LHCN-M2 (cell line): ENCODE measurements at places on chromosomes 11 and 22.

- no peak for DNase-seq
These were observed 53.1 kb downstream of the KIF18A start for GRCh38 chr11:28054821-28055220.

DNA sequence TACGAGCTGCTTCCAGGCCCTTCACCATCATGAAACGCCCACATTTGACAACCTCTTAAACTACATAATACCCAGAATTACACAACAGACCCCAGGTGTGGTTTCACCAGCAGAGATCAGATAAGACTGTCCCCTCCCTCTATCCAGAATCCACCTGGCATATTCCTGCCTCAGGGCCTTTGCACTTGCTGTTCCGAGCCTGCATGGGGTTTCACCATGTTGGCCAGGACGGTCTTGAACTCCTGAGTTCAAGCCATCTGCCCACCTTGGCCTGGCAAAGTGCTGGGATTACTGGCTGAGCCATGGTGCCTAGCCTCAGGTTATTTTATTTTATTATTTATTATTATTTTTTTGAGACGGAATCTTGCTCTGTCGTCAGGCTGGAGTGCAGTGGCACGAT lies 73.4 kb downstream of the FBXO7 start:
- no peak for DNase-seq

GRCh38 chr11:111963931-111964340 lies 26.8 kb downstream of the DIXDC1 start:
- DNase-seq: no peak

GRCh38 chr11:67301951-67302516 lies 1.3 kb upstream of the SSH3 start:
- peak; percentile 87 for DNase-seq

GRCh38 chr11:64864473-64865285 lies 13.7 kb downstream of the EHD1 start:
- DNase-seq: peak; percentile 91

- DNase-seq: no peak
These were observed 7.0 kb upstream of the HBE1 start for GRCh38 chr11:5276697-5277096.

DNA sequence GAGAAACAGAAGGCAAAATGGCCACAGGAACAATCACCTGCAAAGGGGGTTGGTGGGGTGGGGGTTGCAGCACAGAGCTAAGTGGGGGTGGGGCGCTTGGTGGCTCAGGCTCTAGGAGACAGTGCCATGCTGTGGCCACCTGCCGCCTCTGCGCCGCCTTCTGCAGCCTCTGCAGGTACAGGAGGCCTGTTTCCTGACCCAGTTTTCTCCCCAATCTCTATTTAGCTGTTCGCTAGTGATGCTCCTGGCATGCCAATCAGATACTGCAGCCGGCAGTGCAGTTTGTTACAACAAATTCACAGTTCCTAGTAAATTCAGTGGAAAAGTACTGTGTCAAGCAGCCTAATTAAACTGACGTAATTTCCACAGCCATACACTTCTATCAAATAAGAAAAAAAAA lies 106.4 kb downstream of the SERGEF start:
- DNase-seq: no peak

DNA sequence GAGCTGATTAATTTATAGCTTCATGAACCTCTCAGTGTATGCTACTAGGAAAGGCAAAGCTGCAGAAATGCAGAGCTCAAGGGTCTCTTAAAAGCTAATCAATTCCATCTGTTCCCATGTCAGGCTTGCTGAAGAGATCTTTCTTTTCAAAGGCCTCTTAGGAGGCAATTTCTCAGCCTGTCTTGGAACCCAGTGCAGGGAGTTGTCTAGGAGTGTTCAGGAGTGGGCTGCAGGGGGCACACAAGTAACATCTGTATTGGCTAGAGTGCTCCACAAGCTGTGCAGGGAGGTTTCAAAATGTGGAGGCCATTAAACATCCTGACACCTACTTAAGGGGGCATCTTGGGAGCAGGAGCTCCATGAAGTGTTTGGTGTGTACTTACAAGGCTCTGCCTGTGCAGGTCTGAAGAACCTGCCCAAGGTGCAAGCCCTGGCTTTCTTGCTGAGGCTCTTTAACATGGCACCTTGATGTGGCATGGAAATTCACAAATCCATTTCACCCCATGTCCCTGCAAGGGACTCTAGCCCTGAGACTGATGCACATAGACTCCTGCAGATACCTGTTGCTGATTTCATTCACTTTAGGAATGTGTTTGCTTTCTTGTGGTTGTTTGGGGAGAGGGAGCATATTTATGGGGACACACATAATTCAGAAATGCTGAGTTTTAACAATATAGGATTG lies 134.7 kb downstream of the ME3 start:
- DNase-seq: peak; percentile 27

- DNase-seq: no peak
These were observed 388 bp downstream of the HINFP start for GRCh38 chr11:119121811-119122124.

GRCh38 chr11:79670882-79671281 lies 230.1 kb upstream of the TENM4 start:
- DNase-seq: no peak

DNA sequence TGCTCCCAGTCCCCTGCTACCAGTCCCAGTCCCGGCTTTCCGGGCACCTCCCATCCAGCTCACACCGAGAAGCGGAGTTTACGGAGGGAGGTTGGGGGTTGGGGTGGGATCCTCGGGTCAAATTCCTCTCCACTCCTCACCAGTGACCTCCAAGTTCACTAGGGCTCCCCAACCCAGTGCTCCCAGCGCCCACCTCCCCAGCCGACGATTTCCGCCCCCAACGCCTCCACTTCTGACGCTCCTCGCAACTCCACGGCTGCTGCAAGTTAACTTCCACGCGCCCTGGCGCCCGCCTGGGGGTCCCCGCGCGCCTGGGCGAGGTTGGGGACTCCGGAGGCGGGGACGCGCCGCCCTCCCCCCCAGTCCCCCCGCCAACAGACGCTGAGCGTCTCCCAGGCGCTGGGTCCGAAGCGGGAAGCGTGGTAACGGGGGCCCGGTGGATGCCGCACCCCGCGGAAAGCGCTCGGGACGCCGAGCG lies 526 bp downstream of the TPST2 start:
- DNase-seq: no peak

GRCh38 chr22:29014773-29015172 lies 46.9 kb downstream of the C22orf31 start:
- no peak for DNase-seq

- no peak for DNase-seq
These were observed 25.0 kb downstream of the RAB30 start for GRCh38 chr11:83046621-83047172.

DNA sequence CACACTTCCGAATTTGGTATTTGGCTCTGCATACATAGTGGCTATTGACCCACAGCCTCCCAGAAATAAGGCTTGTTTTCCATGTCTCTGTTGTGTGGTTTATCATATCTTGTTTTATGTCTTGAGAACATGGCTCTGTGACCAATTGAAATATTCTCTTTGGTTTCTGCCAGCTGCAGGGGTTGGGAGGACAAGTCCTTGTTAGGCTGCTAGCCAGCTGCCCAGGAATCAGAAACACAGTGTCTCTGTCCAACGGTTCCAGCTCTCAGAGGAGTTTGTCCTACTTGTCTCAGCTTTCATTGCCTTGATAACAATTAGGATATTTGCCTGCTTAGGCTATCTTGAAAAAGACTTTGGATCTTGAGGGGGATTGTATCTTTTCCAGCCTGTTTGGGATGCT lies 6.0 kb upstream of the SLC7A4 start:
- peak; percentile 70 for DNase-seq

DNA sequence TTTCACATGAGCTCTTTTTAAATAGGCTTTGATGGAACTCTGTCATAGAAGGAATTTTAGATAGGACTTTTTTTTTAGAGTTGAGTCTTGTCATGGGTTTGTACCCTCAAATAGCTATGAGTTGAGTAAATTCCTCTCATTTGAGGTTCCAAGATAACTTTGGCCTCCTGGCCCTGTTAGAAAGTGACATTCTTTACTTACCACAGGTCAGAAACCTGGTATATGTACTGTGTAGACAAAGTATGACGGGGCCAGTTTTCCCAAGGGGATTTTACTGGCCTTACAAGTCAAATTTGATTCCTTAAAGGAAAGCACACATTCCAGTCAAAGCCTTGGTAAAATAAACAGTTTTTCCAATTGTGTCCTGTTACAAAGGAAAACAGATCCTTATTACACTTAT lies 729.3 kb upstream of the LUZP2 start:
- DNase-seq: no peak

DNA sequence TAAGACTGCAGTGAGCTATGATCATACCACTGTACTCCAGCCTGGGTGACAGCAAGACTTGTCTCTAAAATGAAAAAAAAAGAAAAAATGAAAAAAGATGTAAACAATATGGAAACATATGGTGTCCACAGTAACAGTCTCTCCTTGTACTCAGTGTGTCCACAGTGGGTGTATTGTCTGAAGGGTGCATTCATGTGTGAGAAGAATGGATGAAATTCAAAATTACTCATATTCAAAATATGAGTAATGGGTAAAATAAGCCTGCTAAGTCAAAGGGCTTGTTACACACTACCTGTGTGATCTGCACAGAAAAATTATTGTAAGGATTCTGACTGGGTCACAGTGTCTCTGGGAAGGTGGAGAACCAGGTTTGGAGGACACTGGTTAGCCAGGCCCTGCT lies 26.9 kb downstream of the PPFIA1 start:
- DNase-seq: peak; percentile 30

- no peak for DNase-seq
These were observed 82.2 kb downstream of the DEPDC5 start for GRCh38 chr22:31836010-31836409.

DNA sequence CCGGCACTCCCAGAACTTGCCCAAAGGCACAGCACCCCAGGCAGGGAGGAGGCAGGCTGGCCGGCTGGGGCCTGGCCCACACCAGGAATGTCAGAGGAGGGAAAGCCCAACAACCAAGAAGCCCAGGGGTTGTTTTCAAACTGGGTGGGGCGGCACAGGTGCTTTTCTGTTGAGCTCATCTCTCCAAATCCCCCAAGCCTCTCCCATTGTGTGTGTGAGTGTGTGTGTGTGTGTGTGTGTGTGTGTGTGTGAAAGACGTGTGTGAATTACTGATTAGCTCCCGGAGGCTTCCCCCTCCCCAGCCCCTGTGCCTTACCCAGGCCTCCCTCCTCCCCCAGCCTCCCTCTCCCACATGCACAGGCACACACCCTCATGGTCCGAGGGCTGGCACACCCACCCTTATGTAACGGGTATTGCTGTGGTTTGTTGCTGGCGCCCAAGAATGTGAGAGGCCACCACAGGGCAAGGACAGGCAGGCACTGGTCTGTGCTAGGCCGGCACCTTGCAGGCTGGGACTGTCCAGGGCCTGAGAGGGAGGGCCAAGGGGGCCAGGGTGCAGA lies 15.9 kb downstream of the TRIM29 start:
- DNase-seq: no peak
